Fibroblast of pulmonary artery (primary cell): ENCODE measurements at places on chromosomes 2 and 18.

GRCh38 chr2:144683107-144683753 is 163.3 kb upstream of the ZEB2 start:
- no peak for DNase-seq

GRCh38 chr2:166229678-166230023 is 101.8 kb upstream of the SCN1A start:
- no peak for DNase-seq

GRCh38 chr18:66872277-66872676 is 268.4 kb upstream of the CDH19 start:
- peak; percentile 41 for DNase-seq

DNA sequence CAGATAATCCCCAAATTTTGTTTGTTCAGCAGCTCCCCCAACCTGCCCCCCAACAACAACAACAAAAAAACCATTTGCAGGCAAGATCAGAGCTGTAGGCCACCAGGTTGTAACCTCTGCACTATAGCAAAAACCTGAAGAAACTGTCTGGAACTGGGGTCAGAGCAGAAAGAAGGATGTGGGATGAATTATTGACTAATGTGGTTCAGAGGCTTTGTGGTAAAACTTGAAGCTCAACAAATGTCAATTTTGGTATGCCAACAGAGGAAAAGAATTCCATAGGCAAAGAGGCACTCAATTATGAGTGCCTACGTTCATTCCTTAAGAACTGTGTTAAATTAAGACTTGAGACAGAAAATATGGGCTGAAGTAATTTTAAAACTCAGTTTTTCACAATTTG is 255.1 kb downstream of the STK39 start:
- no peak for DNase-seq

GRCh38 chr2:184906160-184906559 is 307.8 kb downstream of the ZNF804A start:
- no peak for DNase-seq

DNA sequence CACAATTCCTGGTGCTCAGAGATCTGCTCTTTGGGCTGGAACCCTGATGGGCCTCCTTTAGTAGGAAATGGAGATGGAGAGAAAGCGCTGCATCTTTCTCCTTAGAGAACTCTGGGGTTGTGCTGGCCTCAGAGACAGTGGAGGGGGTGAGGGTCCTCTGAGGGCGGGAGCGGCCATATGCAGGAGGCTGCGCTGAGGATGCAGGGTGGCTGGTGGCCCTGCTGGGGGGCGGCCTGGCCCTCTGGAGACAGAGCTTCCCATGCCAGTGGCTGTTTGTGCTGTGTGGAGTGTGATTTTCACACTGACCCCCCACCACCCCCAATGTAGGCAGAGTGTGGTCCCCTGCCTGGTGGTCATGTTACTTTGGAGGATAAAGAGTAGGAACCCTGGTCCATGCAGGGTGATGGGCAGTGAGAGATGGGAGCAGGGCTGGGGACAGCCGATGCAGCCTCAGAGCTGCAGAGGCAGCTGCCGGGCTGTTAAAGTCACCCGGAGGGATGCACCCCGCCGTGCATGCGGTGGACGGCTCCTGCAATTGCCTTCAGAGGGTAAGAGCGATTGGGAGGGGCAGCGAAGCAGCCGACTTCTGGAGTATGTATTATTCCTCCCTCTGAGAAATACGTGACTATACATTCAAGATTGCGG is 194.6 kb downstream of the FAM210A start:
- DNase-seq, result no peak

GRCh38 chr2:225112362-225113126 is 70.3 kb upstream of the DOCK10 start:
- no peak for DNase-seq

- no peak for DNase-seq
Measured at GRCh38 chr18:35803551-35803950, 168.9 kb upstream of the RMP24 start.

DNA sequence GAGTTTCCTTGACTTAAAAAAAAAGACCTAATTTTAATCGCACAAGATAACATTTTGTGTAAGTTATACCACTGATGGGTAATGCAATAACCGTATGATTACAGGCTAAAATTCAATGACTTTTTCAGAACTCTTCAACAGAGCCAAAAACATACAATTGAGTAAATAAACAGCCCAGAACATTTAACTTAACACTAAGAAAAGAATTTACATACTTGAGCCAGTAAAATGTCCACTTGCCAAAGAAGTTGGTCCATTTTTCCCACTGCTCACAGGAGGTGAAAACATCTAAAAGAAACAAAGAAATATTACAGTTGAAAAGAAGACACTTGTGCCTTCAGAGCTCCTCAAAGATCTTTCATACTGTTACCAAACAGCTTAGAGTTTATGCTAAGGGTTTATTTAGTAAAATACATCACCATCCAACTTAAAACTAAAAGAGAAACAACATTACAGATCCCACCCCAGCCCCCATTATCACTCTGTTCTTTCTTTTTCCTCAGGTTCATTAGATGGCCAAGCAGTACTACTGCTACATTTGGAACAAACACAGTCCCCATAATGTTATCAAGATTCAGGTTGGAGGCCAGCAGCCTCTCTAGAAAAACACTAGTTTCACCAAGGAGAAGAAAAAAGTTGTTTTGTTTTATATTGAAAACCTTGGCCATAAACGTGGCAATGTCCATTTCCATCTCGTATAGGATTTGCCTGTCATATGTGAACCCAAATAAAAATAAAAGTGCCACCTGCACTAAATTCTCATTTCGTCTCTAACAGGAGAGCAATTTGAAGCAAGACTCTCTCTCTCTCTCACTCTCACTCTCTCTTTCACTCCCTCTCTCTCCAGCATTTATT is 2.7 kb downstream of the TCF4 start:
- no peak for DNase-seq

DNA sequence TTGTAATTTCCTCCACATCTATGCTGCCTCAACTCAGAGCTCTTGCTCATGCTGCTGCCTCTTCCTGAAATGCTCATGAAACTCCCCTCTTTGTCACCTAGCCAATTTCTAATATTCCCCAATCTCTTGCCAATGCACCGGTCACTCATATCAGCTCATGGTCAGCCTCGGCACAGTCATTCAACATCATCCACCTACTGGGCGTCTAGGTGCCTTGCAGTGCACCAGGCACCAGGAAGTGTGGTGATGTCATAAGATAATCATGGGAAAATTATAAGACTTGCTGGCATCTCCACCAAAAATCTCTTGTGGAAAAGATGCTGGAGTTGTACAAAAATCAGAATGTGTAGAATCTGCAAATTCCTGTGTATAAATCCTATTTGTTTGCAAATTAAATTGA is 52.6 kb upstream of the RAB27B start:
- peak; percentile 93 for DNase-seq

- no peak for DNase-seq
Measured at GRCh38 chr2:234293973-234294372, 202.9 kb downstream of the ARL4C start.

DNA sequence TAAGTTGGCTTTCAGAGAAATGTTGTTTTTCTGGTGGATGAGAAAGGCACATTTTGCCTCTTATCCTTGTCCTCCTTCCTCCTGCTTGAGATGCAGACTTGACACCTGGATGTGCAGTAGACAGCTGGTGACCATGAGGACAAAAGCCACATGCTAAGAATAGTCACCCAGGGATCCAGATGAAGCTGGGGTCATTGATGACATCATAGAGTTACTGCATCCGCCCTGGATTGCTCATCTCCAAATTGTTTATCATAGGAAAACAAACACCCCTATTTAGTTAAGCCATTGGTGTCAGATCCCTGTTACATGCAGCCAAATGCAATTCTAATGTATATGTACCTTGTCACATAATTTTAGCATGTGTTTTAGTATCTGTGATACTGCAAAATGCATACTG is 16.3 kb upstream of the SLC1A4 start:
- DNase-seq, result no peak

GRCh38 chr2:240892356-240892755 is 3.6 kb downstream of the MAB21L4 start:
- DNase-seq, result no peak

- DNase-seq, result no peak
Measured at GRCh38 chr2:37779139-37779538, 107.7 kb upstream of the CDC42EP3 start.

DNA sequence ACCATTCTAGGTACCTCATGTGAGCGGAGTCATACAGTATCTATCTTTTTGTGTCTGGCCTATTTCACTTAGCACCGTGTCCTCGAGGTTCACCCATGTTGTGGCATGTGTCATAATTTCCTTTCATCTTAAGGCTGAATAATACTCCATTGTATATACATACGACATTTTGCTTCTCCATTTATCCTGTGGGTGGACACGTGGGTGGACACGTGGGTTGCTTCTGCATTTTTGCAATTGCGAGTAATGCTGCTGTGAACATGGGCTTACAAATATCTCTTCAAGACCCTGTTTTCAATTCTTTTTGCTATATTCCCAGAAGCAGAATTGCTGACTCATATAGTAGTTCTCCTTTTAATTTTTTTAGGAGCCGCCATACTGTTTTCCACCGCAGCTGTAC is 243.6 kb upstream of the EPAS1 start:
- DNase-seq, result no peak

GRCh38 chr2:230942371-230942770 is 17.3 kb upstream of the GPR55 start:
- no peak for DNase-seq

DNA sequence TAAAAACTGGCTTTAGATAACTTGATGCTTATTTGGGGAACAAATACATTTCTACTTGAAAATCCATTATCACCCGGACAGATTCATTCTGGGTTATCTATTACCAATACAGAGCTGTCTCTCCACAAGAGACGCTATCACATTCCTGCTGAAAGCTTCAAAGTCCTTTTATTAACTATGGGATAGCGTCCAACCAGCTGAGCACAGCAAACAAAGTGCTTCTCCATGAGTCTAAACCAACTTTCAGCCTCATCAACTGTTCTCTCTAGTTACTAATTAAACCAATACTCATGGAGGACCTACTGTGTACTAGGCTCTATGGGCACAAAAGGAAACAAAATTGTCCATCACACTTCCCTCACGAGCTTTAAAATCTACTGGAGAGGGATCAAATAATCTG is 132.8 kb downstream of the L3MBTL4 start:
- DNase-seq, result no peak

GRCh38 chr18:38971881-38972280 is 1406.3 kb upstream of the CELF4 start:
- no peak for DNase-seq

DNA sequence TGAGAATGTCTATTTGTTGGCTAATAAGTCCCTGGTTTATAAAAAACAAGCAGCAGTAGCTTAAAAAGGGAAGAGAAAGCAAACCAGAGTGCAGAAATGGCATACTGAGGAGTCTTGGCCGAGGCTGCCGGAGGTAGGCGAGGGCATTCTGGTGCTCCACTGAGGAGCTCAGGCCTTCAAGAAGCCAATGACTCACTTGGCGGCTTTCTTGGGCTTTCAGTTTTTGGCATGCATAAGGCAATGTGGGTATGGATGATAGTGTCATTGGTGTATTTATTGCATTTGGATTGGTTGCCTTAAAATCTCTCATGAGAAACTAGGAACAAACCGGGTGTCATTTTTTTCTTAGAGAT is 119.6 kb upstream of the ARL5A start:
- DNase-seq, result no peak

DNA sequence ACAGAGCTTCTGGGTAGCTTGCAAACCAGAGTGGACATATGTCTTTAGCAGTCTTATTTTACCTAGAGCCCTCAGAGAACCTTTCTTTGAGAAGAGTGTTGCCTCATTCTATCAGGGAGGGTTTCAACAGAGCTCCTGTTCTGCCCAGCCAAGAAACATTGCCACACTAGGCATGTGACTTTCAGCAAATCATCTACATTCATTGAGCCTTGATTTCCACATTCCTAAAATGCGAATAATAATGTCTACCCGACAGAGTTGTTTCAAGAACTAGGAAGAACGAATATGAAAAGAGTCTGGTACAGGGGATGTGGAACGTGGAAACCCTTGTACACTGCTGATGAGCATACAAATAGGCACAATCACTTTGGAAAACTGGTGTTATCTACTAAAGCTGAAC is 7.8 kb upstream of the PRKAG3 start:
- peak; percentile 88 for DNase-seq

DNA sequence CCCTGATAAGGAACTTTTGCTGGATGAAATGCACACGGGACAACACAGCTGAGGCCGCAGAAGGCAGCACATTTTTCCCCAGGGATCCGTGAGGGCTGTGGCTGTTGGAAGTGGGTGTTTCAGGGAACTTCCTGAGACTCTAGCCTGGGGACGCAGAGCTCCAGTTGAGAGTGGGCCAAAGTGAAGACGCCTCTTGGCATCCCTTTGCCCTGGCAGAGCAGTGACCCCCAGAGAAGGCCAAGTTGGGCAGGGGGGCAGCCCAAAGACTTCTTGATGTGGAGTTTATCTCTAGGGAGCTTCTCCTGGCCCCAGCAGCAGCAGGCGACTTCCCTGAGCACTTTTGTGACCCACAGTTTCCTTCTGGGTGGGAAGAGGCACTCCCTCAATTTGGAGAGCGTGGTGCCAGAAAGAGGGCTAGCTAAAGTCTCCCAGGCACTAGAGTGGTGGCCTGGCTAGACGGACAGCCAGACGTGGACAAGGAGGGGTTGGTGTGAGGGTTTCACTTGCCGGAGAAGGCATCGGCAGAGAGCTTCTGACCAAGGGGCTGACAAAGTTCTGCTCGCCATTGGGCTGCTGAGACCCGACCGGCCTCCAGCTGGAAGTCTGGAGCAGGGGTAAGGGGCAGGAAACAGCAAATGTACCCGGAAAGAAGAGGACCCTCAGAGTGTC is 108.8 kb downstream of the ACKR3 start:
- no peak for DNase-seq

DNA sequence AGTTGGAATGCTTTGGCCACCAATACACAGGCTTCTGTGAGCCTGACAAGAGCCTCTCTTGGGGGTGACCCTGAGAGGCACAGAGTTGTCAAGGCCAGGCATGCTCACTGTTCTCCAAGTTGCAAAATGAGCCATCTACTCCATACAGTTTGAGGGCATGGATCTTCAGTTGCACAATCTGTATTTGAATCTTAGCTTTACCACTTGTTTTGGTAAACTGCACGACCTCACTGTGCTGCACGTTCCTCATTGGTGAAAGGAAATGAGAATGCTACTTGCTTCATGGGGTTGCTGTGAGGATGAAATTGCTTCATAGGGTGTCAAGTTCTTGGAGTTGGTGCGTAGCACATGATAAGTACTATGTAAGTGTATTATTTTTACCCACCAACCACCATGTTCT is 12.0 kb upstream of the HAAO start:
- peak; percentile 35 for DNase-seq

GRCh38 chr18:48992133-48992532 is 41.4 kb upstream of the SMAD7 start:
- DNase-seq, result no peak

- DNase-seq, result no peak
Measured at GRCh38 chr2:156338578-156338977, 6.1 kb upstream of the NR4A2 start.

DNA sequence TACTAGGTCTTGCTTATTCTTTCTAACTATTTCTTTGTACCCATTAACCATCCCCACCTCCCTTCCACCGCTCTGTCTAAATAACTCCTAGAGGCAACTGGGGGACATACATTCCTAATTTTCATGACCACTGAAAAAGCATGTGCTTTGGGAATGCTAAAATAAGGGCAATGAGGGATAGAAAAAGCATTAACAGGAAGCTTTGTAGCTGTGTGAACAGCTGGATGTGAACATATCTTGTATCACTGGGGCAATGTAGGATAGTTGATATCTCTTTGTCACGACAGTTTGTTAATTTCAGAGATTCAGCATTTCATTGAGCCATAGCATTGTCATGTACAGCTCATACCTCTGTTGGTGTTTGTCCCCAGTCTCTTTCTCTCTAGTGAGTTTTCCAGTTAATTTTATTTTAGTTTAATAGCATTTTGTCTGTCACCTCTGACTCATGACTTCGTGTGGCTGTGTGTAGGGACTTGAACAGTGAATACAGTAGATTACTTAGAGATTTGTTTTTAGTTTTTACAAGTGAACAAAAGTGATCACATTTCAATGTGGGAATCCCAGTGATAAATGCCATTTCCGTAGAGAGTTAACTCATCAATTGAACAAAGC is 230.3 kb upstream of the NRP2 start:
- DNase-seq, result no peak
